NCI-H1048 (cell line): ENCODE measurements at places on chromosomes 4 and X.
A peak's percentile ranks its signal among the peaks of the same experiment; 100 is the strongest.

- DNase-seq, result peak; percentile 87
These were observed 43.8 kb downstream of the WWC2 start for GRCh38 chr4:183142571-183143550.

DNA sequence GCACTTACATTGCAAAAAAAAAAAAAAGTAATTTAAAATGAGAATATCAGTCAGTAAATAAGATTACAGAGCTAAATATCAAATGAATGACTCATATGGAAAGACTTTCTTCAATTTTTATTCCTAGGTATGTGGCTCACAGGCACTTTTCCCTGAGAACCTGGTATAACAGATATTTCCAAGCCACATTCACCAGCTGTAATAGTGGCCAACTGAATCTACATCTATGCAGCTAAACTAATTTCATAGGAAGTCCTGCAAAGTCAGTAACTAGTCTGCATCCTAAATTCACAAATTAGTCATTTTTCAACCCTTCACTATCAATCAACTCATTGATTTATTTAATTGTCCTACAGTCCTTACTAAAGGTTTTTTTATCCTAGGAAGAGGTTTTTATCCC is 5.6 kb downstream of the PDE5A start:
- no peak for DNase-seq

- DNase-seq, result no peak
These were observed 47.1 kb downstream of the FHDC1 start for GRCh38 chr4:152983221-152983620.

DNA sequence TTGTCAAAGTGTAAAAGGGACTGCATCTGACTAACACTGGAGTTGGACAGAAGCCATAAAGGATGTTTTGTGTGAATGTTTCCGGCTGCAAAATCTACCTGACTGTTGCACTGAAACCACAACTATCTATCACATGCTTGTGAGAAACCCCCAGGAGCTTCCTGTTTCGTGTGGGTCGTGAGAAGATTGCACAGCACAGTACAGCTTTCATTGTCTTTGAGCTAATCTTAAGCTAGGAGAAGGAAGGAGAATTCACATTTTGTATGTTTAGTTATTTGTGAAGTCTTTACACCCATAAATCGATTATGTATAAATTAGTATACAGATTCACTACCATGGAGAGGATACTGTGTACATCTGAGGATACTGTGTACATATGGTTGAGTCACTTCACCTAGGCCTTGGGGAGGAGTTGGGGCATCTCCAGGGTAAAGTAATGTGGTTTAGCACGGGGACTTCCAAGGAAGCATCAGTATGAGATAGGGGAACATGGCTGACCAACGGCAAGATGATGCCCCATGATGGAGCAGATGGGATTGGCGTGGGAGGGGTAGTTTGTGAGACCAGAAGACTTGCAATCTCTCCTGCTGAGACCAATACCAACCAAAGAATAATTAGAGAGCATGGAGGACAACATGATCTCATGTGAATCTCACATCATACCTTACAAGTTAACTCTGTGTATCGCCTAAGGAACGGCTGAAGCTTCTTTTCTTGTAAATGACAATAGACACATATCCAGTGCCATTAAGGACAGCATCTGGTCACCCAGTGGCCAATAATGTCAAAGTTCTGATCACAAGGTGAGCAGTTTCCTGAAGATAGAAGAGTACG is 43.1 kb upstream of the FAM9C start:
- DNase-seq, result no peak

DNA sequence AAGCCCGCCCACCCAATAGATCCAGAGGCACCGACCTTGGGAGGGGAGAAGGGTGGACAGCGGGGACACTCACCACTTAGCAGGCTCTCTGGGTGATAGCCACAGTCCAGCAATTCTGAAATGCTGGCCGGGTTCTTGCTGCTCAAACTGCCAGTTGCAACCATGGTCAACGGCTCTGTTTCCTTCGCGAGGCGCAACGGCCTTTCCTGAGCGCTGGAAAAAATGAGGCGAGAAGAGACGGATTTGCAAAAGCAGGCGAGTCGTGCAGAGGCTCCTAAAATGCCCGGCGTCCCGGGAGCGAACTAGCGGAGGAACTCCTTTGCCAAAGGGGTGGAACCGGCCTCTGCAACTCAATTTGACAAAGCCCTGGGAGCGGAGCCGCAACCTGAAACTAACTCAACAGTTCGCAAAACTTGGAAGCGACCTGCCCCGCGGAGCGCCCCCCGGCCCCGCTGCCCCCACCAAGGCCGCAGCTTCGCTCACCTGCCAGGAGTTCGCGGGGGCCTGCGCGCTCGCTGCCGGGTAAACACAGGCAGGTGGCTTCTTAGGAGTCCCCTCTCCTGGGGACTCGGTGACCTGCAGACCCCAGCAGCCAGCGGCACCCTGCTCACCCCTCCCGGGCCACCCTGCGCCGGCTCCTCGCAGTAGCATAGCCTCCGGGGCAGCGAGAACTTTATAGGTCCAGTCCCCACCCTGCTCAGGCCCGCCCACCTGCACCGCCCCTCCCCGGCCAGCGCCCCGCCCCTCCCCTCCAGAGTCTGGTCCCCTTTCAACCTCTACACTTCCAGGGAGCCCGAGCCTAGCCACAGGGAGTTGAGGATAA is at the start of gene DDIT4L:
TSS of gene DDIT4L (minus strand) at position 649 of the 823 bp plus-strand sequence. CDS start at position 164, 485 bp downstream.
- DNase-seq, result no peak

DNA sequence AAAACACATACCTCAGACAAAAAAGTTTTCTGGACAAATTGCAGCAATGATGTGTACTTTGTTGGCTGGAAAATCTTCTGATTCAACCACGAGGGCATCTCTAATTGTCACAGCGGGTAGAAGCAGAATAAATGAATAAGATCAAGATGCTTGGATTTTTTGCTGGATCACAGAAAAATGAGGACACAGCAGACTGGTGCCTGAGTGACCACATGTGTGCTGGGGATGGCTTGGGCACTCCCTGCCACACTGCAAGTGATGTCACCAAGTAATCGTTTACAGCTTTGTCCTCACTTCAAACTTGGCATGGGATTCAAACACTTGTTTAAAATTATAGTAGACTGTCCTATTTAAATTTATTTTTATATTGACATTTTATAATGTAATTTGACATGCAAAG is 557.0 kb downstream of the SPRY1 start:
- no peak for DNase-seq

- DNase-seq, result no peak
These were observed 52.0 kb downstream of the INTS6L start for GRCh38 chrX:135572436-135572835.

DNA sequence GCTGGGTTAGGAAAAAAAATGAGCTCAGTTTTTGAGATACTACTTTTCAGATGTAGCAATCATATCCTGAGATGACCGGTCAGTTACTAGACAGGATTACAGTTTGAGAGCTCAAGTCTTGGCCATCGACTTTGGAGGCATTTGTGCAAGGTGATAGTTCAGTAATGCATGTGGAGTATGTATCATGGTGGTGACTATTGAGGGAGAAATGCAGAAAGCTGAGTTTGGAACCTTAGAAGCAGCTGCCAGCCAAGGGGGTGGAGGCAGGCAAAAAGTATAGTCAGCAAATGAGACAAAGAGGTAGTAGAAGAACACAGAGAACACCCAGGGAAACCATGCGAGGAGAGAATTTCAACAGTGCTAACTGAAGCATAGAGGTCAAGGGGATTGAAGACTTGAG is 48.7 kb upstream of the SLC4A4 start:
- no peak for DNase-seq

DNA sequence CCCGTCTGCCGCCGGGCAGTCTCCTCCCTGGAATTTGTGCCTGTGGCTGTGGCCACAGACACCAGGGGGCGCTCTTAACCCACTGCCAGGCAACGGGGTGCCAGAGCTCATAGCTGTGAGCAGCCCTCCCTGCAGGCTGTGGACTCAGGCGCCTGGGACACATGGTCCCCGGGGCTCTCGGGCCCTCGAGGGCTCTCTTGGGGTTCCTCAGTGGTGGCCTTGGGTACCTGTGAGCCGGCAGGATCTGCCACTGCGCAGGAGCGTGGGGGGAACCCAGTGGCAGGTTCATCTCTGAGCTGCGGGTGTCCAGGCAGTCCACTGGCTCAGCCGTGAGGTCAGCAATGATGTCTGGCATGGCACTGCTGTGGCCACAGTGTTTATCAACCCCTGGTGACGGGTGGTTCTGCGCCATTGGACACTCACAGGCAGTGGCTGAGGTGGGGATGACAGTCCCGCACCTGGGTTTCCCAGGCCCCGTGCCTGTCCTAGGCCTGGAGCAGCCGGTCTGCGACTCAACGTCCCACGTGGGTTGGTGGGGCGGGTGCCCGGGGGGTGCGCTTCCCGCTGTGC is 37.2 kb downstream of the PCGF3 start:
- peak; percentile 31 for DNase-seq

DNA sequence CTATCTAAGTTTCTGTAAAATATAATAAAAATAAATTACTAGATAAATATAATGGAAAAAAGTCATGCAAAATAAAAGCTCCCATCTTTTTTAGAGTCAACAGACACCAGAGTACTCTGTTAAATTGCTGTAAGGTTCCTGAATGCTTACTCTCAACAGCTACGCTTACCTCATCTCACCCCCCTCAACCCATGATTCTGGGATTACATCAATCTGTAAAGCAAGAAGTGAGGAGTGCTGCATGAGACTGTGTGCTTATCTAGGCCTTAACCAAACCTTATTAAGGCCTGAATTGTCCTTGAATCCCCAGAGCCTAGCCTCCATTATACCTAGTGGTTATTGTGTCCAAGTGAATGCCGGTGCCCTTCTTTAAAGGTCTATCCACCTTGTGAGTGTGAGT is 735.8 kb downstream of the RPA4 start:
- DNase-seq, result no peak

GRCh38 chrX:74232859-74233258 is 71.1 kb upstream of the ZCCHC13 start:
- no peak for DNase-seq

- no peak for DNase-seq
These were observed 37.3 kb upstream of the C1QTNF7 start for GRCh38 chr4:15390494-15390893.

- DNase-seq, result no peak
These were observed 498 bp downstream of the MAGEA10 start for GRCh38 chrX:152137771-152138387.

GRCh38 chrX:24153796-24154189 is 4.3 kb downstream of the ZFX start:
- DNase-seq, result no peak

- DNase-seq, result no peak
These were observed 34.9 kb downstream of the GPR143 start for GRCh38 chrX:9730752-9731151.

DNA sequence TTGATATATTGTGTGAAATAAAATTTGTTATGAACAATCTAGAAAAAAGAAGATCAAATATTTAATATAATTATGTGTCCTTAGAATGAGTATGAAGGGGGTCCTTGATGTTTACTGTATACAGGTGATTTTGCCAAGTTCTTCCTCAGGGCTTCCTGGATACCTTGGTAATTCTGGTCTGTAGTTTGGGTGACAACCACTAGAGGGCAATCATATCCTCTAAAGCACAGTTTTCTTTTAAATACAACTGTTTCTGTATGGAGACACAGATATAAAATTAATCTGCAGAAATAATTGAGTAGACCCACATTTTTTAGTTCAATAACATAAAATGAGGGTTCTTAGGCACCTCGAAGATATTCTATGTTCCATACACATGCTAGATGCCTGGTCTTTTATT is 157.7 kb downstream of the SPANXN1 start:
- DNase-seq, result no peak

GRCh38 chrX:149493567-149494562 is 11.2 kb downstream of the IDS start:
- no peak for DNase-seq

DNA sequence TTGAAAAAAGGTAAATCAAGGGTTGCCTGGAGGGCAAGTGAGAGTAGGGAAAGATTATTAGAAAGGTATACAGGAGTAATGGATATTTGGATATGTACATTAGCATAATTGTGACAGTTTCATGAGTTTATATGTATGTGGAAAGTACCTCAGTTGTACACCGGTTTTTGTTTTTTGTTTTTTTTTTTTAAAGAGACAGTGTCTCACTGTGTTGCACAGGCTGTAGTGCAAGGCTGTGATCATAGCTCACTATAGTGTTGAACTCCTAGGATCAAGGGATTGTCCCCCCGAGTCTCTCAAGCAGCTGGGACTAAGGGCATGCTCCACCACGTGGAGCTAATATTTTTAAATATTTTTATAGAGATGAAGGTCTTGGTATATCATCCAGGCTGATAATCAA is 15.3 kb upstream of the HPGD start:
- no peak for DNase-seq

DNA sequence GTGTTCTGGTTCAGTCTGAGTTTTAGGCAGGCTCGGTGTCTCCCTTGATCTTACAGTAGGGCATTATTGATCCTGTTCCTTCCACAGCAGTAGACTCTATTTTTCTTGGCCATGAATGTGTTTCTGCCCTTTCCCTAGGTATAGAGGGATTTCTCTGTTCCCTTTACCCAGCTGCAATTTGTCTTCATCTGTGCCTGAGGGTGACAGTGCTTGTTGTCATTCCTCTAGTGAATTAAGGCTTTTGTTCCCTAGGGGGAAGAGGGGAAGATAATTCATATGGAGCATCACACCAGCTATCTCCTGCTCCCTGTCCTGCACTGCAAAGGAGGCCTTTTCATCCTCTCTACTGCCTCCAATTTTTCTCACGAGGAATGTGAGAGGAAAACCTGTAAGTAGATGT is 39.7 kb upstream of the CXorf51A start:
- no peak for DNase-seq

DNA sequence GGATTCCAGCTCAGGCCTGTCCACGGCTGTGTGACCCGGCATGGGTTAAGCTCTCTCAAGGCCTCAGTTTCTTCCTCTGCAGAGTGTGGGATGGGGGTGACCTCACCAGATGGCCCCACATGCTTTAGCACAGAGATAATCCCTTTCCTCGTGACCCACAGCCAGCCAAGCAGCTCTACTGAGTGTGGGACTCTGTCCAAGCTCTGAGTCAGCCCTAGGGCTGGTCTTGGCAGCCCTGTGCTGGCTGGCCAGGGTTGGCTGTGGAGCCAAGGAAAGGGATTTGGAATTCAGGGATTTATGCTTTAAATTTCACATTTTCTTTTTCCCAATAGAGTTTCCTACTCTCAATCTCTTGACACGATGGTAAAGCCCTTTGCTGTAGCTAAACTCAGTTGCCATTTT is 19.7 kb upstream of the SPON2 start:
- DNase-seq, result no peak

GRCh38 chrX:37420185-37420584 is 71.0 kb downstream of the PRRG1 start:
- DNase-seq, result no peak

DNA sequence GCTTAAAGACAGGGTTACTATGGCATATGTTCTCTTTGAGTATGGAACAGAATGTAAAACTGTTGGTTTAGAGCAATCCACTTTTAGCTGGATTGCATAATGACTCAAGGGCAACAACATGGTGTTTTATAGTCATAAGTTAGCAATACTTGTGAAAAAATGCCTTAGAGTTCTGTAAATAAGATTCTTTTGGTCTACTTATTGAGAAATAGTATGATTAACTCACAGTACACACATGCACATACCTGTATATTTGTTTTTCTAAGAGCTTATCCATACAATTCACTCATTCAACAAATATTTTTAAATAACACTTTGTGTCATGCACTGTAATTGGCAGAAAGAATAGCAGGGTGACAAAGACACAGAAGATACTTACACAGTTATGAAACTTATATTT is 1415.5 kb downstream of the PCDH7 start:
- no peak for DNase-seq
